ENCODE measurements at places on chromosomes 7 and 10.

DNA sequence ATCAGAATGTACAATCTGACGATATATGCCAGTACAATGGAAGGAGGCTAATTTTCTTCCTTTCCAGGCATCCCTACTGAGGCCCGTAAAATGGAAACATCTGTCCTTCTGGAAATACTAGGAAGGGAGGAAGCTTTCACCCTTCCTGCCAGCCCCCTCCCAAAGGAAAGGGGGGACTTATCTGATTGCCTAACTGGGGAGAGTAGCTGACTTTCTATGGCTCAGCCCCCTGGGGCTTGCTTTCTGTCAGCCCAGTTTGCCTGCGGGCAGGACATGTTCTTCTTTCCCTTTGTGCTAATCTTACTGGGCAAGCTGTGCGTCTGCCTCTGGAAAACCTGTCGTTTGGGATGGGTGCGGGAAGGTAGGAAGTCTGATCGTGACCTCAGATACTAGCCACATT, 508.9 kb downstream of the SUGCT start:
- no peak for DNase-seq

DNA sequence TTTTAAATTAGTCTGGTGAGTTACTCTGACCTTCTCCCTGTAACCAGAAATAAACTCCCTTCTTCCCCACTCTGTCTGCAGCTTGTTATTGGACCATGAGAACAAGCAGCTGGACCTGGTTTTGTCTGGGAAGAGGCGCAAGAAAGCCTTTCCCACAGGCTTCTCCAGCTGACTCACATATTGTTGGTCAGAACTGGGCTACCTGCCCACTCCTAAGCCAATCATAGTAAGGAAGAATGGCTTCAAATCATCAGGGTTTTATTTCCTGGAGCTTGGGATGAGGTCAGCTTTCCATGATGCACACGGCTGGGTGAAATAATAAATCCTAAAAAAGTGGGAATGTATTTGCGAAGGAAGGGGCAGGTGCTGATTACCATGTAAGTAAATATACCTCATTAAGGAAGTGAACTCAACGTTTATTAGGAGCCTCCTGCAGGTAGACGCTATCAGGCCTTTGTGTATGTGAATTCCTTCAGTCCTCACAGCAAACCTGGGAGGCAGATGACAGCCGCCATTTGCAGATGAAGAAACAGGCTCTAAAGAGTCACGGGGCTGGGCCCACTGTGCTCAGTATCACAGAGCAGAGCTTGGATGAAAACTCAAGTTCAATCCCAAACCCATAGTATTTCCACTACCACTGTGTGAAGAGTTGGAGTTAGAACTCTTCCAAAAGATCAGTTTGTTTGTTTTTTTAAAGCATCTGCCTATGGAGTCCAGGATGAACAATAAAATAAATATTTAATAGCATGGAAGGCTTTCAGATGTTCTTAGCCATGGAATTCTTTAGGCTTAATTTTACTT, 32.8 kb downstream of the IL15RA start:
- DNase-seq = no peak

GRCh38 chr10:13983035-13983434, 347.7 kb downstream of the FRMD4A start:
- DNase-seq = no peak

DNA sequence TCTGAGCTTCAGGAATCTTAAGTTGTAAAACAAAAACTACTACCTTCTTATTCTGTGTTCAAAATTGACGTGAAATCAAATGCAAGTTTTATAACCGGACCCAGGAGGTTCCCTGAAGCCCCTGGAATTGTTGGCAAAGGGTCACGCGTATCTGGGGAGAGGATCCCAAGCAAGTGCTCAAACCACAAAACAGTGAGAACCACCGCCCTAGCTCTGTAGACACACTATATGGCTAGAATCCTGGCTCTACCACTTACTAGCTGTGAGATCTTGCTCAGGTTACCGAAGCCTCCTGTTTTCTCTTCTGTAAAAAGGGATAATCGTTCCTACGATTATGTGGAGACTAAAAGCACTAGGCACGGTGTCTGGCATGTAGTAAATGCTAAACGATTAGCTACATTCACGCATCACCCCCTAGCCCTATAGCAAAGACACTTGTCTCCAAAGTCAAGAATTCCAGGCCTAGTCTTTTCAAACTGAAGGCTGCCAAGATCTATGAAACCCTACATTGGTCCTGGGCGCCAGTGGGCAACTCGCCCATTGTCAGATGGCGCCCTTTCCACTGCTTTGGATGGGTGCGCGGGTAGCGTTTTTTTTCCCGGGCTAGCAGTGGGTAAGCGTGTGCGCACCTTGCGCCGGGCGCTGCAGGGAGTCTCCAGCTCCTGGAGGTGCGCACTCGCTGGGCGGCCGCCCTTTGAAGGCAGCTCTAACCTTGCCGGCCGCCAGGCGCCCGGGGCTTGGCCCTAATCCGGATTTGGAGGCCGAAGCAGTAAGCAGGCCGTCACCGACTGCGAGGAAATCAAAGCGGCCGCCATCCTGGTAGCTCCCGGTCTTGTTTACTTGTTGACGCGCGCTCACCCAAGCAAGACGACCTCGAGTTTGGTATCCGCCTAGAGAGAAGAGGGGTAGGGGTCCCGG, 11.6 kb upstream of the NKX2-3 start:
- DNase-seq = no peak

DNA sequence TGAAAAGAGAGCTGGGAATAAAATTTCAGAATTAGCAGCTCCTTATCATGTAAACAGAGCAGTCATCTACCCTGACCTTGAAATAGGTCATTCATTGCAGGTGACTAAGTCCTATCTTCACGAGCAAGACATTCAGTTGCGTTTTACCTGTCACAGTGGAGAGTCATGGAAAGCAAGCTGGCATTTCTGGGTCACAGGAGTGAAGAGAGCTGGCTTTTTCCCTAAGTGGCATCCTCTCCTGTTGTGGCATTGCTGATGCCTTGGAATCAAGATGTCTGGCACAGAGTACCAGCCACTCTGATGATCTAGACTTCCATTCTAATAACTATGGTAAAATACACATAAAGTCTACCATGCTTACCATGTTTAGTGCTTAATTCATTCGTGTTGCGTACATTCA, 70.8 kb downstream of the SCRN1 start:
- DNase-seq = no peak

GRCh38 chr10:119608316-119609155, 11.8 kb upstream of the TIAL1 start:
- peak; percentile 13 for DNase-seq

GRCh38 chr7:95478272-95479037, 7.3 kb upstream of the ASB4 start:
- no peak for DNase-seq

GRCh38 chr7:68433462-68434070, 1164.7 kb upstream of the AUTS2 start:
- no peak for DNase-seq

DNA sequence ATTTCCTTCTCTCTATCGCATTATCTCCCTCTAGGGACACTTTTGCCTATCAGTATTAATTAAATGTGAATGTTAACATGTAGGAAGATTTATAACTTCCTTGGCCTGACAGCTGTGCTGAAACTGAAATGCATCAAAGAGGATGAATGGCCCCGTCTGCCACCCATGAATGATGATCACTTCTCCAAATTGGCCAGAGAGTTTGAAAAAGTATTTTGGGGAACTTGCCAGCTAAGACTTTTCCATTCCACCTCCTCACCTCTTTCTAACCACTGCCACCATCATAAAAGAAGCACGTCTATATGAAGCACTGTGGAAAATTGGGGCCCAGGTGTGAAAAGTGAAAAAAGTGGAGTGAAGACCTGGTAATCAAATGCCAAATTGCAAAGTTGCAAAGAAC, 25.4 kb upstream of the ST8SIA6 start:
- DNase-seq = no peak

DNA sequence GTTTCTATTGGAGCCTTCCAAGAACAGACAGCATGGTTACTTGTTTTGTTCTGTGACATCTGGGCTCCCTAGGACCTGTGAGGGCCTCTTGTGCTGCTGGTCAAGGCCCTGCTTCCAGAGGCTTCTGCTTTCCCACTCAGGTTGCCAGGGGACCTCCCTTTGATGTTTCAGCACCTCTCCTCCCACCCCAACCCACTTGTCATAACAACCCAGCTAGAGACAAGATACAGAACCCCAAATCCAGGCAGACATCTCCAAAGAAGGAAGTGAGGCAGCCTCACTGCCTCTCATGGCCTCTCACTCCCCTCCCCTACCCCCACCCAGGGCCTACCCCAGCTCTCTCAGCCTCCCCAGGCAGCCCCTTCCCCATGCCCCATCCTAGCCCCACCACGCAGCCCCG, 11.3 kb downstream of the NFKB2 start:
- no peak for DNase-seq

DNA sequence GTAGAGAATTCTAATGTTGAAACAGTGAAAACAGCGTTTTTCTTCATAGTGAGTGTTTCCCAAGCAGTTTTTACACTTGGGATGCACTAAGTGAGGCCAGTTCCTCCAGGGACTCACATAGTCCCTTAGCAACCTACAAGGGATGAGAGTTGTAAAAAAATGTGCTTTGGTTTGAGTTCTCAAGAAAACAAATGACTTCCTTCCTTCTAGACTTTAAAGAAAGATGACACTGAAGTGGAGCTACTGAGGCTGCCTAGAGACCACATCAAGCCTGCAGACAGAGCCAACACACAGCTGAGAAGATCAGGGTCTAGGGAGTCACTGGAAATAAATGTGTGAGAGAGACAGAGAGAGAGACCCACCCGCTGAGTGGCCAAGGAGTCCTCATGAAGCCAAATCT, 264.4 kb downstream of the TNS3 start:
- no peak for DNase-seq

DNA sequence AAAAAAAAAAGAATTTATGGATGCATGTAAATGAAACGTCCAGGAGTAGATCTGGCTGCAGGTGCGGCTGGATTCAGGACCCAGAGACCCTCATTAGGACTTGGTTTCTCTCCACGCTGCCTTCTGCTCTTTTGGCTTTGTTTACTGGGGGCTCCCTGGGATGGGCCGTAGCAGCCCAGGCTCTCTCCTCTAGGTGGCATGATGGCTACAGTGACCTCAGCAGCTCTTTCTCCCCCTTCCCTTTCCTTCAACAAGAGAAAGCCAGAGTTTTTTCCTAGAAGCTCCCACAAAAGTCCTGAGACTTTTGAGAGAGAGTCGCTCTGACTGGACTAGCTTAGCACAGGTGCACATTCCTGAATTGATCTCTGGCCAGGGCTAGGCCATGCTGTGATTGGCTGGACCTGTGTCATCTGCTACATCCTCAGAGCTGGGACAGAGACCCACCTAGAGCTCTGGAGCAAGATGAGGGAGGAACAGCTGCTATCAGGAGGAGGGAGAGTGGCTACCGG, 67.8 kb upstream of the PDCD4 start:
- DNase-seq = peak; percentile 38

DNA sequence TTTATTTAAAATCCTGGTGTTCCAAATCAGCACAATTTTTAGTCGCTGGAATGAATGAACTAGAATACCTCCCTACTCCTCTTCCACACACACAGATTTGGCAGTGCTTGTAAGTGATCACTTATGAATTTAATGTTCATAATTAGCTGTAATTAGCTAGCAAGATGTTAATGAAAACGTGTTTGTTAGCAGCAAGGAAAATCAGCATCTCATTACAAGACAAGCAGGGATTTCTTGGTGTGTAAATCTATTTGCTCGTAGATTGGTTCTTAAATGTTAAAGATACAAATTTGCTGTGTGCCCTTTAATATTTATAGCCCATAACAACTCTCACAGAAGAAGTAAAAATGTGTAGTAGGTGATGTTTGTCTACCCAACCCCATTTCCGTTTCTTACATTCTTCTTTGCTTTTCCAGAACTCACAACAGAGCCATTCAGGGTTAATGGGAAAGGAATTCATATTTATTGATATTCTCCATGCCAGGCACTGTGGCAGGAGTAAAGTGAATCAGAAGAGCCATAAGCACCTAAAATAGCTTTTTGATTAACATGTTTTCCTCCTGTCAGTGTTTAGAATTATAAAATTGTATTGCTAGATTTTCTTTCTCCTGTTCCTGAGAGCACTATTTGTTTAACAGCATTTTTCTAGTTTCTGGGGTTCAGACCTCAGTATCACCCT, 49.6 kb downstream of the SEMA3C start:
- DNase-seq = no peak

- no peak for DNase-seq
Measured at GRCh38 chr7:114791771-114792170, 130.1 kb upstream of the MDFIC start.

DNA sequence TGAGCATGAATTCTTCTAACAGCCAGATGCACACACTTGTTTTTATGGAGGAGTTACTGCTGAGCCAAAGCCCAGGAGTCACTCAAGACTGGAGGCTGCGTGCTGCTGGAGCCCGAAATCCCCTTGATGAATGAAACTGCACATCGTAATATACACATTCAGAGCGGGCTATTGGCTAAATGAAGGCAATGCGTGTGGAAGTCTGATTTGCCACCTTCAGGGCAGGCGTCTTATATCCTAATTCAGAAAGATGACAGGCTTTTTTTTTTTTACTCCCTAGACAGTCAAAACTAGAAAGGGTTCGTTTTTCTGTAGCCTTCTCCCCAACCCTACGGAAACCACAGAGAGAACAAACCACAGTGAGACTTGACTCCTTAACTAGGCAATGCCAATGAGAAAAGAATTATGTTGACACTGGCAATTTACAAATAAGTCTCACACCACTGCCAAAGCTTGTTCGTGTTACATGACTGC, 227.2 kb upstream of the KLF14 start:
- peak; percentile 87 for DNase-seq

- no peak for DNase-seq
Measured at GRCh38 chr10:63376560-63377304, 89.0 kb downstream of the JMJD1C start.

DNA sequence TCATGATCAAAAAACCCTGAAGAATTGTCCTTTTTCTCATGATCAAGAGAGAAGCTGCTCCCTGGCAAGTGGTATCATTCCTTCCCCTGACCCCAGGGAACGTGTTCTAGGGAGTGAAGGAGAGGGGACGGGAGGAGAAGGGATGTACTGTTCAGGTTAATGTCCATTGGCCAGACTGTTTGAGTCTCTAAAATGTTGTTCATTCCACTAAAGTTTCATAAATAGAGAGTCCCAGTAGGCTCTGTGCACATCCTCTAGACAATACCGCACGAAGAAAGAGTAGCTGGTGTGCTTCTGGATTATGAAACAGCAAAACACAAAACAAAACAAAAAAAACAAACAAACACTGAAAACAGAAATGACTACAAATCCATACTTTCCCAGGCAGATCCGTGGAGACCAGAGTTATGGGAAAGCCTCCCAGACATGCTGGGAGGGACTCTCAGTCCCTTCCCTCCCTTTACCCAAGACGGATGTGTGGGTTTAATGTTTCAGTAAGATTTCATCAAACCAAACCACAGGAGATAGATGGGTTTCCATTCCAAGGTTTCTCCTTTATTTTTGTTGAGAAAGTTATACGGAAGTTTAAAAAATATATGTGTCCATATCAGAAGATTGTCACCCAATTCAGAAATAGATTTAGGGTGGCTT, 66.5 kb upstream of the TNS3 start:
- DNase-seq = no peak

DNA sequence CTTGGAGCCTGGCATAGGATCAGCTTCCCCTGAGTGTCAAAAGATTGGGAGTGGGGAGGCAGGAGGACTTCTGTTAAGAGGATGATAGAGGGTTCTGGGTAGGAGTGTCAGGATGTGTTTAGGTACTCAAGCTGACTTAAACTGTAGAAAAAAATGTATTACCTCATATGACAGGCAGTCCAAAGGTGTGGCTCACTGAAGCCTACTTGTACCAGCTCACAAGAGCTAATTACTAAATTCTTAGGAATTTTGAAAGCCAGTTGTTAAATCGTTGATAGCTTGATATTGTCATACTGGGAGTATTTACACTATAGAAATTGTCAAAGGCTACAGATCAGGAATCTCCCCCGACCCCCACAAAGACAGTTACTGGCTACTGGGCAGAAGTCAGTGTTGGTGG, 32.1 kb downstream of the FAS start:
- DNase-seq = no peak

Data from activated T-cell treated with anti-CD3 and anti-CD28 coated beads, Interleukin-2, amount 50 U/mL, for 72 hours (primary cell).